ENCODE measurements at places on chromosomes 6 and 20.

GRCh38 chr6:39876111-39876510, 58.2 kb downstream of the MOCS1 start:
- DNase-seq = no peak

- DNase-seq = peak; percentile 48
Measured at GRCh38 chr6:15247500-15248450, 1.9 kb downstream of the JARID2 start.

DNA sequence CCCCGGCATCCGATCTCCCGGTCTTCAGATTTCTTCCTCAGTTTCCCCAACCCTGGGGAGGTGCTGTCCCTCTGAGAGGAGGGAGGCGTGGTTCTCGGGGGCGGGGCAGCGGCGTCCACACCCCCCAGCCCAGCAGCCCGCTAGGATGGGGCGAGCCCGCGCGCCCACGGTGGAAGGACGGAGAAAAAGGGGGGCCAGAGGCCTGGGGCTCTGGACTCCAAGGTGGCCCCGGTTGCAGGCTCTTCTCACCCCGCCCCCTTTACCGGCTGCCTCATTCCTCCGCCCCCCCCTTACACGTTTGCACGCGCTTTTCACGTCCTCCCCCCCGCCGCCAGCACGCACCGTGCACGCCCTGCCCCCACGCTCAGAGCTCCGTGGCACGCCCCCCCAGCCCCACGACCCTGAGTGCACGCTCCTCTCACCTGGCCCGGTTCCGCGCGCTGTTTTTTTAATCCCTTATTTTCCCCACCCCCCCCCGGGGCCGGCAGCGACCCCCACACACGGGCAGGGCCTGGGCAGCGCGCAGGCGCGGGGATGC, 402 bp downstream of the ZBTB12 start:
- DNase-seq = peak; percentile 75

GRCh38 chr20:61979701-61980635, 85.7 kb downstream of the TAF4 start:
- DNase-seq = no peak

DNA sequence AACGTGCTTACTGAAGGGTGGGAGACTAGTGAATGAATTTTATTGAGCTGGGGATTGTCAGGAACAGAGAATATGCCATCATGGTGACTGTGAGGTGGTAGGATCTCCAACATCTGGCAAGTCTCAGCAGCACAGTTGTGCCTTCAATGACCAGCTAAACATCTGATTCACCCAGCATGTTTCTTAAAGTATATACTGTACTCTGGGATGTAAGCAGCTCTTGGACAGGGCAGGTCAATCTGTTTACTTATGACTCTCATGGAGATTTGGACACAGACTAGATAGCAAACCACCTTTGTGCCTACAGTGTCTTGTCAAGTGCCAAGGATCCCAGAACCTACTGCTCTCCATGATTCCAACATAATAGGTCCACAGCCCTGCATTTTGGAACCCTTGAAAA, 801.0 kb upstream of the CITED2 start:
- no peak for DNase-seq

- no peak for DNase-seq
Measured at GRCh38 chr6:162702446-162702845, 25.1 kb downstream of the PRKN start.

GRCh38 chr6:99822741-99823512, 171.1 kb downstream of the MCHR2 start:
- DNase-seq = peak; percentile 52

Measured in Calu3 (cell line).